ENCODE measurements at places on chromosomes 6 and 20.

GRCh38 chr6:159267165-159267564 is 98.0 kb downstream of the FNDC1 start:
- DNase-seq: peak; percentile 4

DNA sequence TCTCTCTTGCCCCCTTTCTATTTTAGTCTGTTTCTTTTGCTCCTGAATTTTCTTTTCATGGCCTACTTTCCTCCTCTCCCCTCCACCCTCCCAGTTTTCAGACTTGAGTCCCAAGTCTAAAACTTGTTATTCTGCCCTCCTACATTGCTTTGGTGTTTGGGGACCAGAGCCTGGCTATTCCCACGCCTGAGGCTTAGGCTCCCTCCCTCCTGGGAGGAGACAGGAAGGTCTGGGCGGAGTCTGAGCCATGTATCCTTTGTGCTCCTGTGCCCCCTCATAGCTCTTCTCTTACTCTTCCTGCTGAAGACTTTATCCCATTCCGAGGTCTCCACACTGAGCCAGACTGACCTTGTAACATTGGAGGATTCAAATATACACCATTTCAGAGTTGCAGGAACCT is 69.5 kb downstream of the DAAM2 start:
- no peak for DNase-seq

DNA sequence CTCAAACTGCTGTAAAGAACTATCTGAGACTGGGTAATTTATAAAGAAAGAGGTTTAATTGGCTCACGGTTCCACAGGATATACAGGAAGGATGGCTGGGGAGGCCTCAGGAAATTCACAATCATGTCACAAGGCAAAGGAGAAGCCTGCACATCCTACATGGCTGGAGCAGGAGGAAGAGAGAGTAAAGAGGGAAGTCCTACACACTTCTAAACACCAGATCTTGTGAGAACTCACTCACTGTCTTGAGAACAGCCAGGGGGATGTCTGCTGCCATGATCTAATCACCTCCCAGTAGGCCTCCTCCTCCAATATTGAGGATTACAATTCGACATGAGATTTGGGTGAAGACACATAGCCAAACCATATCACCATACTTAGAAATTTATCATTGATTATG is 1307.0 kb upstream of the GJE1 start:
- DNase-seq: no peak

GRCh38 chr6:128710315-128710714 is 172.6 kb upstream of the LAMA2 start:
- no peak for DNase-seq

GRCh38 chr6:7836371-7837026 is 74.1 kb downstream of the TXNDC5 start:
- no peak for DNase-seq

GRCh38 chr6:168060521-168060931 is 18.5 kb downstream of the FRMD1 start:
- DNase-seq: peak; percentile 48

- DNase-seq: no peak
These were observed 4.9 kb upstream of the FKBP1A start for GRCh38 chr20:1397710-1398109.

DNA sequence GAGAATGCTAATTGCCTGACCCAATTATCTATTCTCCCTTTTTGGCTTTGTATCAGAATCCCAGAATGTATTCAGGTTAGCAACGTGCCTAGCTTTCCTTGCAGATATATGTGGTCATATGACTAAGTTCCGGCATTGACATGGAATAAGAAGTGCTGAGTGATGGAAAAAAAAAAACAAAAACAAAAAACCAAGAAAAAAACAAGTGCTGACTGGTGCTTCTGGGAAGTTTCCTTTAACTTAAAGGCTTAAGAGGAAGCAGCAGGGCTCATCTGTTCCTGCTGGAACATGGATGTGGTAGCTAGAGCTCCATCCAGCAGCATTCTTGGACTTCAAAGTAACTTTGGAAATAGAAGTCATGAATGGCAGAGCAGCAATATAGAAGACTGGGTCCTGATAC is 10.4 kb upstream of the RPF2 start:
- no peak for DNase-seq

DNA sequence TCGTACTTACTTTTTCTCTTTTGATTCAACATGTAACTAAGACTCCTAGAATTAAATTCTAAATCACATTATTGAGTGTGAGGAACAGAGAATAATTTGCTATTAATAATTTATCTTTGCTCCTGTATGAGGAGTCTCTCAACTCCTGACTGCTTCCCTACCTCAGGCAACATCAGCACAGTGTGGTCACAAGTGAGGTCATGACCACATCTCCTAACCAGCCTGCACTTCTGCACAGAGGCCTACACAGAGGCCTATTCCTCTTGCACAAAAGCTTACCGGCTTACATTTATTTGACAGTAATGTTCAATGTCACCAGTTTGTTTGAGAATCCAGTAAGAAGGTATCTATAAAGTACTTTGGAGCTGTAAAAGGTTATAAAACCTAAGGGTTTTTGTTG is 637.4 kb upstream of the MARCKS start:
- DNase-seq: no peak

DNA sequence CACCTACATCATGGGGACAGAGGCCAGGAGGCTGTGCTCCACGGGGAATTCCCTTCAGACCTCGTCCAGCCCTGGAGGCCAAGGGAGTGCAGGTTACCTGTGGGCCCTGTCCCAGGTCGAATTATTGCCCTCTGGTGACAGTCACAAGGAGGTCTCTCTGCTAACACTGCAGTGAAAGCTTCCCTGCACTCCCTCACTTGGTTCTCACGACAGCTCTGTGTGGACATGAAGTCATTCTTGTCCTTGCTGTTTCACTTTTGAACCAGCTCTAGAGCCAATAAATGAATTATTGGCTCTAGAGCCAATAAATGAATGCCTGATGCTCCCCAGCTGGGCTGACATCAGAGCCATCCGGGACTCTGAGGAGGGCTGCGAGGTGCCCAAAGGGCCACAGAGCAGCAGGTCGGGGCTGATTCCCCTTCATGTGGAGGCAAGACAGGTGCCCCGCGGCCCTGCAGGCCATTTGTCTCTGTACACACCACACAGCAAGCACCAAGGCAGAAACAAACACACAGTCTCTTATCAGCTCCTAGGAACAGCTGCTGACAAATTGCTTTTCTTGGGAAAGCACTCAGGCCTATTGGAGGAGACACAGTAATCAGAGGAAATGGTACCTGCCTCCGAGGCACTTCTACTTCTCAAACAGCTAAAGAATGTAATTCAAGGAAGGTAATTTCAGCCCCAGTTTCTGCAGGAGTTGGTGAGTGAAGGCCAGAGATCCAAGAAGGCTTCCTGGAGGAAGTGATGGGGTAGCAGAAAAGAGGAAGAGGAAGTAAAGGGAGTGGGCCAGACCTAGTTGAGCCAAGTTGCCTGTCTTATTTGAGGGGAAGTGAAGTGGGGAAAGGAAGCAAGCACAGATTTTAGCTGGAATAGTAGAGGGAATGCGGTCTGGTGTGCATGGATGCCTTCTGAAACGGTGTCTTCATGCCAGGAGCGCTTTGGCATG is 27.5 kb upstream of the TBXT start:
- DNase-seq: no peak

DNA sequence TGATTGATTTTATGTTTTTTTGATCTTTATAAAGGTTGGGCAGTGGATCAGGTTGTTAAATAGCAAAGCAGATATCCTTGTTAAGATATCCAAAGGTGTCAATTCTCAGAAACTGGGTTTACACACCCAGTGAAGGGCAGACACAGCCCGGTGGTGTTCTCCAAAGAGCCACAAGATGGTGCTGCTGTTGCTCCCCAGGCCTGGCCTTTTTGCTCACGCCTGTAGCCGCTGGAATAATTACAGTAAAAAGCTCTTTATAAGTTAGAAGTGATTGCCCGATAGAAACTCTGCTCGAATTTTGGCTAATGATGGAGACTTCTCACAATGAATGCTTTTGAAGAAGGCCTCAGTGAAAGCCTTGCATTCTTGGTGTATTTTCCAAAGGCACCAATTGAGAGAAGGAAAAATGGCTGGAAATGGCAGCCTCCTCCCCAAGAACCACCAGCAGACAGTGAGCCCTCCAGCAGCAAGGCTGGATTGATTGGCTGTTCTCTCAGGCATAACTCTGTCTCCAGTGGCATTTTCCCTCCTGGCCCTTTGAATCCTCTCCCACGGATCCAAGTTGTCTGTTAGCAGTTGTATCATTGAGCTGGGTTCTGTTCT is 120.5 kb upstream of the CHD6 start:
- DNase-seq: peak; percentile 43

DNA sequence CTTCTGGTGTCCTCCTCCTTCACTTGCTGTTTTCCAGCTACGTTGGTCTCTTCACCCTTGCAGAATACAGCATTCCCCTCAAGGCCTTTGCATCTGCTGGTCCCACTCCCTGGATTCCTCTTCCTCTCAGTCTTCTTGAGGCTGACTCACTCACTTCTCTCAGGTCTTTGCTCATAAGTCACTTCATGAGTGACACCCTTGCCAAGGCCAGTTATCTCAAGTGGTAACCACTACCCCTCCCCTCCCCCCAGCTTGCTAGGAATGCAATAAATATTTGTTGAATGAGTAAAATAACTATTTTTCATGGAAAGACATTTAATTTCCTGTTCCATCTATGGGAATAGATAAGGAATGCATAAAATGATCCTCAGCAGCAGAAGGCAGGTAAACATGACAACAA is 131.7 kb downstream of the PLCB4 start:
- DNase-seq: peak; percentile 95

- DNase-seq: no peak
These were observed 237.7 kb downstream of the HIVEP2 start for GRCh38 chr6:142707255-142707654.

GRCh38 chr6:129643968-129644367 is 66.0 kb downstream of the ARHGAP18 start:
- no peak for DNase-seq

DNA sequence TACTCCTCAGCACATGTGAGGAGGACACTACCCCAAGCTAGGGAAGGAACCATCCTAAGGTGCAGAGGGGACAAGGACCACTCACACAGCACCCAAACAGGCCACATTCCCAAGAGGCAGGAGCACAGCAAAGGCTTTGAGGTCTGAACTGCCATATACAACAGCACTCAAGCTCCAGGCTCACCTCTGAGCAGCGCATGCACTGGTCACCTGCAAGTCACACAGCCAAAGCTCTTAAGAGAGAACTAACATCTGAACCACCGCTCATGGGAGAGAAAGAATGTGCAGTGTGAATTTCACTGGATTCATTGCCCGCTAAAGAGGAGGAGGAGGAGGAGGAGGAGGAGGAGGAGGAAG is 31.0 kb downstream of the NPEPL1 start:
- DNase-seq: no peak

DNA sequence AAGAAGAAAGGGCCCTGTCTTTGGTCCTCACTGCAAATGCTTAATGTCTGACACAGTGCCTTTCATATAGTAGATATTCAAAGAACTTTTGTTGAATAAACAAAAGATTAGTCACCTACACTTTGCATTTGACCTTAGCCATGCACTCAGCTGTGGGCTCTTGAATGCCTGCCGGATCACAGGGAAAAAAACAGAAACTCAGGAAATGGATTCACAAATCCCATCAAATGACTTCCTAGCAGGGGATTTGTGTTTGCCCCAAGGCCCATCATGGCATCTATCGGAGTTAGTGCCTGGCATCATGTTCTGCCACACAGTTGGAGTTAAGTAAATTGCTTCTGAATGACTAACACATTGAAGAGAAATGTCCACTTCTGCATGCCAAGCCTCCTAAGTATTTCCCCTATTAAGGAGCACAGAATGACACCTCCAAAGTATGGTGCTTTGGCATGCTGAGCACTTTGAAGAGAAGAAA is 72.3 kb upstream of the DST start:
- peak; percentile 81 for DNase-seq

GRCh38 chr6:55668591-55668990 is 89.6 kb upstream of the HMGCLL1 start:
- peak; percentile 55 for DNase-seq

DNA sequence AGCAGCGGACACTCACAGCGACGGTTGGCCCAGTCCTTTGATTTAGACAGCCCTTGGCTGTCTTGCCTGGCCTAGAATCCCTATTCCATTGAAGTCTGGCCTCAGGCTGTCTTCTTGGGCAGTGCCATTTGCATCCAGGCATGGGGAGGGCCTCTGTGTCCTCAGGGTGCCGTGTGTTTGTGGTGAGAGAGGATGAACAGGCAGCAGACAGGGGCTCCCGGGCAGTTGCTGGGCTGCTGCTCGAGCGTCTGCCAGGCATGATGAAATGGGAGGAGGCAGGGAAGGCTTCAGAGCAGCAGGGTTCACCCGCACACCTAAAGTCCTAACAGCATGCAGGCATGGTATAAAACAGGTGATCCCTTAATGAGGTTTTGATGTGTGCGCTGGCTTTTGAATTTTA is 126.9 kb downstream of the SOBP start:
- DNase-seq: no peak

GRCh38 chr6:3744211-3744900 is 7.2 kb downstream of the PXDC1 start:
- no peak for DNase-seq

- DNase-seq: peak; percentile 67
These were observed 3.8 kb downstream of the DEK start for GRCh38 chr6:18260448-18261106.

DNA sequence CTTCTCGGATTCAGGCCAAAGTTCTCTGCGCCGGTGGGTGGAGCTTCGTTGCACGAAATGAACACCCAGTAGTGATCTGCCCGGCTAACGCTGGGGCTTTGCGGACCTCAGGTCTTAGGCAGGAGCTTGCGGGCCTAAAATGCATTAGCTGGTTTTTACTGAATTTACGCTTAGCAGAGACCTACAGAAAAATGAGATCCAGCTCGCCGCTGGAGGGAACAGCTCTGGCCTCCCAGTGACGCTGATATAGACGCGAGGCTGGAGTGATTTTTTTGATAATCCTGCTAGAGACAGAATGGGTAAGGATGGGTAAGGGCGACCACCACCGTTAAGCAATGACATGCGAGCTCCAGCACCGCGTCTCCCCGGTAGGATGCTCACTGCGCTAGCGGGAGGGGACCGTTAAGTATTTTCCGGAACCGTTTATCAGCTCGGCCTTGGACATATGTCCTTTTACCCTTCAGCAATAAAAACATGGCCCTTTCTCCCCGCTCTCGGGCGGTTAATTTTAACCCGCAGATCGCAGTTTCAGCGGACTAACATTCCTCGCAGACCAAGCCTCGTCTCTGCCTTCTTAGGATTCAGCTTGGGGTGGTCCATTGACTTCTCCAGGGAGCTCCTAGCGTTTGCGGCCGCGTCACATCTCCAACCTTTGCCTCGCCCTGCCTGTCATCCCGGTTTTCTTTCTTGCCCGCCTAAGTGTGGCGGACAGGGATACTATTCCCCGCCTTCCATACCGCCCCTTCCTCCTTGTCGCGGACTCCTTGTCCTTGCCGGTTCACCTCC is 109.3 kb downstream of the GPX5 start:
- peak; percentile 32 for DNase-seq

- DNase-seq: no peak
These were observed 15.3 kb upstream of the MMP9 start for GRCh38 chr20:45993197-45993951.

DNA sequence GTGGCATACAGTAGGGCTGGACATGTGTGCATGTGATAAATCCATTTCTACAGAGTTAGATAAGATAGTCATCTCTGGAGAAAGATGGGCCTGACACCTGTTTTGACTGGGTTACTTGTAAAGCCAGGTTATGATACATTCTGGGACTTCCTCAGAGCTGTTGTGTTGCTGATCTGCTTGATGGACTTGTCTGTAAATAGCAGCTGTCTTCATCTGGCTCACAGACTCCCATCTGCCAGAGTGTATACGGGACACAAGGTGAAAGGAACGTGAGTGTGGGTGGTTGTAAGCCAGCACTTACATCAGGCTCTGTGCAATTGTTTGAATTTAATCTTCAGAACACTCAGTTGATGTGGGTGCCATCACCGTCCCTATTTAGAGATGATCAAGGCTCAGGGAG is 49.8 kb downstream of the ZDHHC14 start:
- DNase-seq: no peak

GRCh38 chr20:19918965-19919329 is 98.2 kb upstream of the NAA20 start:
- no peak for DNase-seq

Data from fibroblast of lung (primary cell).